HFF-Myc (cell line): ENCODE measurements at places on chromosomes 6 and 20.

GRCh38 chr6:87151471-87151780, 3.9 kb upstream of the ZNF292 start:
- peak; percentile 1 for DNase-seq

DNA sequence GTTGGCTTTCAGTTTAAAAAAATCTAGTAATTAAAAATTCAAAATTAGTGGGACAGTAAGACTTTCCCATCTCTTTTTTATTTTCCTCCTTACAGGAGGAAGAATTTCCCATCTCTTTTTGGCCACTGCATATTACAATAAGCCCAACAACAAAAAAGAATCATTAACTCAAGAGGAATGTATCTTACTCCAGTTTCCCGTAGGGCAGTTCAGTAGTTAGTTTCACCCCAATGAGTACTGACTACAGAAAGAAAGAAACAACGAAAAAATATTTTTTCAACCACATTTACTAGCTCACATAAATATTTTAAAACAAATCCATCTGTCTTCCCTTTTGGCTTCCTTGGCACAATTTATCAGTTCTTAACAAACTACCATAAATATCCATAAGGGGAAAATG, 14.9 kb upstream of the BLOC1S5 start:
- DNase-seq: no peak

- DNase-seq: no peak
These were observed 9.6 kb upstream of the IL17A start for GRCh38 chr6:52176550-52176949.

- DNase-seq: no peak
These were observed 9.6 kb upstream of the KCNQ2 start for GRCh38 chr20:63482021-63482587.

DNA sequence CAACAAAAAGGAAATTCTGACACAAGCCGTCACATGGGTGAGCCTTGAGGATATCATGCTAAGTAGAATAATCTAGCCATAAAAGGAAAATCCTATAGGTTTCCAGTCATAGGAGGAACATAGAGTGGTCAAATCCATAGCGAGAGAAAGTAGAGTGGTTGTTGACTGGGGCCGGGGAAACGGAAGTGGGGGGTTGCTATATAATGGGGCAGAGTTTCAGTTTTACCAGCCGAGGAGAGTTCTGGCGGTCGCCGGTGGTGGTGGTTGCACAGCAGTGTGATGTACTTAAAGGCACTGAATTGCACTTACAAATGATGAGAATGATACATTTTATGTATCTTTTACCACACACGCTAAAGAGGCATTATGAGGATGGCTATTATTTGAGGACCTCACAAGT, 4.9 kb downstream of the GPR31 start:
- no peak for DNase-seq

- DNase-seq: no peak
These were observed 98.7 kb upstream of the CHD6 start for GRCh38 chr20:41716911-41717310.

GRCh38 chr6:99334526-99335127, 14.8 kb downstream of the FAXC start:
- peak; percentile 40 for DNase-seq

DNA sequence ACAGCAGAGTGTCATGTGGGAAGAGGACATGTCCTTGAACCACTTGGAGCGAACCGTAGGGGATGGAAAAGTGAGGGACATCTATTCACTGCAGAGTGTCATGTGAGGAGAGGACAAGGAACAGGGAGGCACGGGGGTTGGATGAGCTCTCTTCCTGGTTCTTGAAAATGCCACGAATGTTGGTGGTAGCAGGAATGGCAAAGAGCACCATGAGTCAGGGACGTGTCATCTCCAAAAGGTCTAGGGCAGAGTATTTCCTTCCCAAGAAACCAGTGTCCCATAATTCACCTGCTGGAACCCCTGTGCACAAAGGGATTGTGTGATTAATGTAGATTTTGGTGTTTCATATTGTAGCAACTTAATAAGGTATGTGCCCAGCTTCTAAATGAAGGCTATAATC, 136.8 kb downstream of the BFSP1 start:
- DNase-seq: no peak

GRCh38 chr6:153032255-153032882, 29.9 kb upstream of the MTRF1L start:
- peak; percentile 37 for DNase-seq

GRCh38 chr6:26104457-26105108, 17.4 kb downstream of the HFE start:
- DNase-seq: no peak

DNA sequence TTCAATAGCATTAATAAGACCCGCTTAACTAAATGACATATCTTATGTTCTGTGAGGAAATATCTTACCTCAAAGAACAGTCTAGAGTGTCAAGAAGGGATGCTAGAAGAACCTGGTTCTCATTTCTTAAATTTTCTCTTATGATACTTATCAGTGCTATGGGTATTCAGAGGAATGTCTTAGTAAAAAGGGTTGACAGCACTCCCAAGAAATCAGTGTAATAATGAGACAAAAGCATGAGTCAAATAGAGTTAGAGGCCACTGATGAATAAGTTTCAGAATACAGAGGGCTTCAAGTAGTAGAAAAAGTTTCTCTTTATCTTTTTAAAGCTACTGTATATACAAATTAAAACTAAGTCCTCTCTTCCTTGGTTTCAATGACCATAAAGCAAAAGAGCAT, 242.8 kb downstream of the GJA1 start:
- DNase-seq: no peak

DNA sequence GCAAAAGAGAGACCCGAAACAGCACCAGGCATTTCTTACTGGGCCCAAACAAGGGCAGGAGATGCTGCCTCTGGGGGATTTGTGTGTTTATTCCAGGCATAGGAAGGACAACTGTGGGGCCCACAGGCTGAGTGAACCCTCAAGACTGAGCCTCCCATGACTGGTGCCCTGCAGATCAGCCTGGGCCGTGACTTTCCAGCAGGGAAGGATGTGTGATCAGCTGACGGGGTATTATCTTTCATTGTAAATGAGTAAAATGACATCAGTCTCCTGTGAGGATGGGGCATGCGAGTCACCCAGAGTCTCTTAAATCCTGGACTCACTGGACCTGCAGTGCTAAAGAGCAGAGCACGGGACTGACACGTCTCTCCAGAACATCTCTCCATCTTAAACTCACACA, 3.9 kb upstream of the TEAD3 start:
- no peak for DNase-seq

DNA sequence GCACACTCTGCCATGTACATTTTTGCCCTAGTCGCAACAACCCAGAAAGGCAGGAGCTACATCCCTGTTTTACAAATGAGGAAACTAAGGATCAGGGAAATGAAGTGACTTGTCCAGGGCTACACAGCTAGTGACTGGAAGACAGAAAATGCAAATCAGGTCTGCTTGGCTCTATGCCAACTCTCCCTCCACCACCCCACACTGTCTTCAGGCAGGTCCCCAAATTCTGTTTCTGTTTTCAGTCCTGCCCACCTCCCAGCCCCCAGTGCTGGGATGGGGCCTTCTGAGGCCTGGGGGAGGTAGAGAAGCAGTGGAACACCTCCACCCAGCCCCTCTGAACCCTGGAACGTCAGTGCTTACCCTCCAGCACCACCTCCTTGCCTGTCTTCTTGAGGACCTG, 5.1 kb downstream of the SNTA1 start:
- no peak for DNase-seq

- no peak for DNase-seq
These were observed 1.1 kb upstream of the ULBP1 start for GRCh38 chr6:149962461-149963211.

GRCh38 chr6:79586548-79586947, 44.6 kb upstream of the SH3BGRL2 start:
- no peak for DNase-seq

DNA sequence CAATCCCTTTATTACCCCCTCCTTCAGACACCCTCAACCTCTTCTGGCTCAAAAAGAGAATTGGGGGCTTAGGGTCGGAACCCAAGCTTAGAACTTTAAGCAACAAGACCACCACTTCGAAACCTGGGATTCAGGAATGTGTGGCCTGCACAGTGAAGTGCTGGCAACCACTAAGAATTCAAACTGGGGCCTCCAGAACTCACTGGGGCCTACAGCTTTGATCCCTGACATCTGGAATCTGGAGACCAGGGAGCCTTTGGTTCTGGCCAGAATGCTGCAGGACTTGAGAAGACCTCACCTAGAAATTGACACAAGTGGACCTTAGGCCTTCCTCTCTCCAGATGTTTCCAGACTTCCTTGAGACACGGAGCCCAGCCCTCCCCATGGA, 2.2 kb downstream of the TNF start:
- no peak for DNase-seq

DNA sequence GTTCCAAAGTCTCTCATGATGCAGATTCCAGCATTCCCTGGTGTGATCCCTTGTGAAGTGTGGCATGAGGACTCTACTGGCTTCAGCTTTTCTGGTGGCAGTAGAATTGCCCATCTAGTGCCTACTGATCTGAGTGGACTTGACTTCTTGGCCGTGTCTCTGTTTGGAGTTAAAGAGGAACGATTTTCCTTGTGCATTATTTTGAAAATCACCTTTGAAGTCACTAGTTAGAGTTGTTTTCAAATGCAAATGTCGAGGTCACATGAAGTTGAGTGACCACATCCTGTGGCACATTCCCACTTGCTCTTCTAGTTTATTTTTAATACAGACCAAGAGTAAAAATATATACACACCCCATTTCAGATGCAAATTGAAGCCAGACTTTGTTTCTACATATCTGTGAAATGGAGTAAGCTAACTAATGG, 270.7 kb upstream of the TAB2 start:
- no peak for DNase-seq

- DNase-seq: no peak
These were observed 46.5 kb upstream of the RIPOR2 start for GRCh38 chr6:24982231-24982630.

DNA sequence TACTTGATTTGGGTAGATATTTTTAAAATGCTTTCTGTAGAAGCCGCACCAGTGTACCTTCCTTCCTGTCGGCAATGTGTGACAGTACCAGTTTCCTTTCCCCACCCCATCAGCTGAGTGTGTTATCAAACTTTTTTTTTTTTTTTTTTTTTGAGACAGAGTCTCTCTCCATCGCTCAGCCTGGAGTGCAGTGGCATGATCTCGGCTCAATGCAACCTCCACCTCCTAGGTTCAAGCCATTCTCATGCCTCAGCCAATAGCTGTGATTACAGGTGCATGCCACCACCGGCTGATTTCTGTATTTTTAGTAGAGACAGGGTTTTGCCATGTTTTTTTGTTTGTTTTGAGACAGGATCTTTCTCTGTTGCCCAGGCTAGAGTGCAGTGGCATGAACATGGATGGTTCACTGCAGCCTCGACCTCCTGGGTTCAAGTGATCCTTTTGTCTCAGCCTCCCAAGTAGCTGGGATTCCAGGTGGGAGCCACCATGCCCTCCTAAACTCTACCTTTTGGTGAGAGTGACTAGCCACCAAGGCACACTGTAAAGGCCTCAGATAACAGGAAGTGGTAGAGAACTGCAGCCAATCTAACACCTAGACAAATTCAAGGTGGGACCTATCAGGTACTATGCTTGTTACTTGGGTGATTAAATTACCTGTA, 26.5 kb upstream of the ZBTB22 start:
- DNase-seq: no peak

DNA sequence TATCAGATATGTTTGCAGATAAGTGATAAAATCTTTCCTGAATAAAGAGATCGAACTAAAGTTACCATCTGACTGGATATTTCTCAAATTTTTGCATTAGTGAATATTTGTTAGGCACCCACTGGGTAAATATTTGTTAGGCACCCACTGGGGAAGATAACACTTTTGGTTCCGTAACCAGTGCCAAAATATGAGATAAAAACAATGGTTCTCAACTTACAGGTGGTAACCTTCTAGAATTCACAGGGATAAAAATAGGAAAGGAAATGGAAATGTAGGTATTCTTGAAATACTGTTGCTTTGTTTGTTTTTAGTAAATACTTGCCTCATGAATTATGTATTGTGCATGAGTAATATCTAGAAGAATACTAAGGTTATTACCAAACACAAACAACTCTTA, 245.0 kb upstream of the KHDRBS2 start:
- no peak for DNase-seq

DNA sequence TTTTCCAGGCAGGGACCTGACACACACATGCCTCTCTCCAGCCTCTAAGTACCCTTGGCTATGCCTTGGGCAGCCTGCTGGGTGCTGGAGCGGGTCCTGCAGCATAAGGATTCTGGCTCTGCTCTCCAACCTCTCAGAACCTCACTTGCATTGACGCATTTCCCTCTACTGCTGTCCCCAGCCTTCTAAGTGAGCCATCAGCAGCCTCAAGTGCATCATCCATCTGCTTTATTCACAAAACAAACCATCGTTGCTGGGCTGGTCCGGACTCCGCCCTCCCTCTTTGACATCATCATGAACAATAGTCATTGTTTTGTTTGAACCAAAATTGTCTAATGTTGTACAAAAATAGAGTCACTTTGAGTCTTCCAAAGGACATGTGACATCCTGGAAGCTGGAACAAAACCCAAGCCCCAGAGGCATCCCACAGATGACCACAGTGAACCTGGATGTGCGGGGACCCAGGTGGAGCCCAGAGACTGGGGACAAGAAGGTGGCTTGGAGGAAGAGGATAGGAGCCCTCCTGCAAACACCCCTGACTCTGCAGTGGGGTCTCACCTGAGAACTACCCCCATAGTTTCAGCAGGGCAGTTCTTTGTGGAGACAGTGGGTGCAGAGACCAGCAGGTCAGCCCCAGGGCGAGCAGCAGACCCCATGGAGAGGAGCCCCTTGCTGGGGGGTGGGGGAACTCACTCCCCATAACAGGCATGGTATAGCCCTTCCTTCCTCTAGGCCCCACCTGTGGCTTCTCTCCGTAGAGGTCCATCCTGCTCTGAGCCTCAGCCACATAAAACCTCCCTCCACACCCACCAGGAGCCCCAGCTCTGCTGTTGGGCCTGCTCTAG, 230.1 kb downstream of the SYNDIG1 start:
- DNase-seq: no peak

DNA sequence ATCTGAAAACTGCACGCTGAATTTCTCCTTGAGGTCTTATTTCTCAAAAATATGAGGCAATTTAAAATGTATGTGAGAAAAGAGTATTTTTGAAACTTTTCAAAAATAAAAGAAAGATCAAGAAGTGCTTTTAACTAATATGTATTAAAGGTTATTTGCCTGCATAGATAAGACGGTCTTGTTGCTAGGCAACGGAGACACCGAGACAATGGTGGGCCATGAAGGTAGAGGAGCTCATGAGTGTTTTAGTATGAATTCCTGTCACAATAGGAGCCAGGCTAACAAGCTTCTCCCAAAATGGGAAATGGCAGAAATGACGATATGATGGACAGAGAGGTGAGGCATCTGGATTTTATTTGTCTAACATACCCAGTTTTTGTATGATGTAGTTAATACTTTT, 308.2 kb downstream of the SLC35F1 start:
- DNase-seq: no peak

GRCh38 chr6:159168536-159169192, 536 bp upstream of the FNDC1 start:
- no peak for DNase-seq
